Stimulated activated CD4-positive, alpha-beta T cell treated with anti-CD3 and anti-CD28 coated beads, Interleukin-1b, Interleukin-23, amount 100 ng/mL, for 48 hours (primary cell): ENCODE measurements at places on chromosomes 3 and 15.

GRCh38 chr3:187327845-187328244, 36.3 kb upstream of the MASP1 start:
- no peak for DNase-seq

DNA sequence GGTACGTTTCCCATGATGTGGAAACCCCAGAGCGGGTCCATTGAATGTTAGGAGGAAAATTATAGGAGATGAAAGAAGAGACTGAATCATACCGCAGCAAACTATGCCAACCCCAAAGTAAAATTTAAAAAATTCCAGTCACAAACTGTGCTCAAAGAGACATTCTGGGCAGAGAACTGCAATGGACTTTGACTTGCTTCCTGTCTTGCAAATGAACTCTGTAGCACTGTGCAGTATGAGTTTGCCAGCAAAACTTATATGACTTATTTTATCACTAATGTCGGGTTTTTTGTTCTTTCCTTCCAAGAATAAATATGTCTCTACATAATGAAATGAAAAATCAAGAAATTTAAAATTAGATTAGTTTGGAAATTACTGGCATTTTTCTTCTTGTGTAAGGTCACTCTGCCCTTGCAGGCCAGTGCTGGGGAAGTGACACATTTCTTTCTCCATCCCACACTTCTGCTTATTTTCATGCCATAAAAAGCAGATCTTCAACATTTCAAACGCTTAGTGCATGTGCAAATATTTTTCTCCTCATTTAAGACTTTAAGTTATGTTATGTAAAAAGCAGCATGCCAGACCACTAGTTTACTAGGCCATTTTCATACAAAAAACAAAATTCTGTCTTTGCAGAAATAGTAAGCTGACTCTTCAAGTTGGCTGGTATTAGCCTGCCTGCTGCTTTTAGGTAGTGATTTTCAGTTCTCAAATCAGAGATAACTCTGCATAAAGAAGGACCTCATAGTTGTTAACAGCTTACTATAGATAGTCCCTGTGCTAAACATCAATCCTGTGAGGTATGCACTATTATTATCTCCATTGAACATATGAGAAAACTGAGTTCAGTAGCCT, 32.2 kb upstream of the SSR3 start:
- no peak for DNase-seq

GRCh38 chr15:37008205-37008604, 92.1 kb downstream of the MEIS2 start:
- no peak for DNase-seq

- DNase-seq: peak; percentile 42
Measured at GRCh38 chr3:33096093-33096868, 665 bp downstream of the GLB1 start.

GRCh38 chr3:7682822-7683229, 818.8 kb upstream of the LMCD1 start:
- no peak for DNase-seq

DNA sequence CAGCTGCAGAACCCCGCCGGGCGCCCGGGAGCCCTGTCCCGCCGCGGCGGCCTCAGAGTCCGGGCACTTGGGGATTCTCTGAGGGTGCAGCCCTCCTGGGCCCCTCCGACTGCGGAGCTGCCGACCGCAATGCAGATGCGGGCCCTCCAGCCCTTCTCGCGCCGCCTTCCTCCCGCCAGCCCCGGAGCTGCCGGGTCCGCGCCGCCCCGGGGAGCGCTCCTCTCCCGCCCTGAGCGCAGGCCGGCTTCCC, 320 bp upstream of the ACAN start:
- no peak for DNase-seq

- DNase-seq: no peak
Measured at GRCh38 chr3:9780458-9780812, 10.7 kb upstream of the CAMK1 start.

DNA sequence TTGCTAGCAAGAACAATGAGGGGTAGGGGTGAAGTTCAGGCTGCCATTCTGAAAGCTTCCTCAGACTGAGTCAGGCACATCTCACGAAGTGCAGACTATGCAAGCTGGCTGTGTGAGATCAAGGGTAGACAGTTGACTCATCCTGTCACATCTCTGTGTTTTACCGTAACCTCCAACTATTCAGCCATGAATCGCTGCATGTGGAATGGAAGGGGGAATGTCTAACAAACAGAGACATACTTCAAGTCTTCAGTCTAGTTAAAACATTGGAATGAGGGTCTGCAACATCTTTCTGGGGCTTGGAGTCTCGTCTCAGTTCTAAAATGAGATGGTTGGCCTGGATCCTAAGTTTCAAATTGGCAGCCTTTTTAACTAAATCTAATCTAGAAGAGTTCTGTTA, 25.9 kb downstream of the AGTR1 start:
- DNase-seq: no peak

DNA sequence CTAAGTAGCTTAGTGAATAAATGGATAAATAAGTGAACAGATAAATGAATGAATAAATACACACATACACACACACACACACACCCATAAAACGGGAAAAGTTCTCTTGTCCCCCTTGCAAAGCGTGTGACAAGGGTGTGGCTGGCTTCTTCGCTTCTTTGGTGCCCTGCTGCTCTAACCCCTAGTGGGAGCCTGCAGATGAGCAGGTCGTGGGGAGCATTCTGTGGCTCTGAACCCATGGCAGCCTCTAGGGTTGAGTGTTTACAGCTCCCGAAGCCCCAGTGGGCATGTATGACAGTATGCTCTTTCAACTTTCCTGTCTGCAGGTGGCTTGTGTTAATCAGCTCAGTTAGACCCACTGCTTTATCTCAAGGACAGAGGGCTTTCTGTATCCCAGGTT, 582.3 kb downstream of the EDEM1 start:
- no peak for DNase-seq

DNA sequence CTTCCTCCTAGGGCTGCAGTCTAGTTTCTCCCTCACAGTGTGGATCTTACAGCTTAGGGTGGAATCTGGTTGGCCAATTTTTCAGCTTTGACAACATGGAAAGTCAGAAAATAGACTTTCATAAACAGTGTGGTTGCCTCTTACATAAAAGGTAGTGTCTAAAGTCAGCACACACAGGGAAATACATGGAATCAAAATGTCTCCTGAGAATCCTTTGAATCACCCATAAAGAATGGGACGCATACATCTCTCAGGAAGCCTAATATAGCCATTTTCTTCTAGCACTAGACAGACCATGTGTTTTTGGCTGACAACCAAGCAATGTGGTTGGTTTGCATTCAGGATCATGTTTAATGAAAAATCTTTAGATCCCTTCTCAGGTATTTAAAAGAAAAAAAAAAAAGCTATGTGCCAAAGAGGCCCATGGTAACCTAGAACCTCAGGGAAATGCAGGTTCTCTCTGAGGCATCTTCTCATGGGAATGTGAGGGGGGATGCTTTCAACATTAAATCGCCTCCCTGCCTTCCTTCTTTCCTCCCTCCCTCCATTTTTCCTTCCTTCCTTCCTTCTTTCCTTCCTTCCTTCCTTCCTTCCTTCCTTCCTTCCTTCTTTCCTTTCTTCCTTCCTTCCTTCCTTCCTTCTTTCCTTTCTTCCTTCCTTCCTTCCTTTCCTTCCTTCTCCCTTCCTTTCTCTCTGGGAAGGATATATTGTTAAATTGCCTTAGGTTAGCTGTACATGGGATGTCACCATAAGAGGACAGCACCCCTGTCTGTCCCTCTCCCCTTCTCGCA, 34.3 kb upstream of the ZBTB38 start:
- no peak for DNase-seq

GRCh38 chr3:58353722-58354553, 21.2 kb downstream of the PXK start:
- DNase-seq: no peak

- no peak for DNase-seq
Measured at GRCh38 chr3:122754929-122755328, 38.7 kb downstream of the HSPBAP1 start.

GRCh38 chr3:81789691-81790090, 28.2 kb upstream of the GBE1 start:
- no peak for DNase-seq

DNA sequence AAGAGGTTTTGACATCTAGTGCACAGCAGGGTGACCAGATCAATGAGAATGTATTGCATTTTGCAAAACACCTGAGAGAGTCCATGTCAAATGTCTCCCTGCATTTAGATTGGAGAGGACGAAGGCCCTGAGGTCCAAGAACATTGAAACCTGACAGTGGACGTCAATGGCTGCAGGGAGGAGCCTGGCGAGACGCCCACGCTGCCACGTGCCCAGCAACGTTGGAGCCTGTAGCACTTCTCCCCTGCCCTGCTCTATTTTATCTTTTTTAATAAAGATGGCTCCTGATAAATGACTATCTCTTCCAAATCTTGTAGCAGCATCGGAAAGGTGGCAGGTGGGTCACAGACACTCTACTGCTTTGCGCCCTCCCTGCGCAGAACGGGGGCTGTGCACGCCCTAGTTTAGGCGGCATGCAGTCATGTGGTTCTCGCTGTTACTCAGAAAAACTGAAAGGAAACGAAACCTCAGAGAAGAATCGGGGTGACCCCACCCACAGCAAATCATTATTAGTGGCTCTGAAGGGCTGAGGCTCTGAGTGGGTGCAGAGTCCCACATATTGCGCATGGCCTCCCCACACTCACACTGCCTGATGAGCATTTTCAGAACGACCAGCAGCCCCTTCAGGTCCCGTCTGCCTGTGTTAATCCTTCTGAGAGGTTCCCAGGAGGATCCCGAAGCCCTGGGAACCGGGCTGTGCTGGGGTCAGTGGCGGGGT, 62.5 kb upstream of the TAMM41 start:
- DNase-seq: no peak

- DNase-seq: no peak
Measured at GRCh38 chr15:62903437-62903836, 139.1 kb upstream of the TPM1 start.

DNA sequence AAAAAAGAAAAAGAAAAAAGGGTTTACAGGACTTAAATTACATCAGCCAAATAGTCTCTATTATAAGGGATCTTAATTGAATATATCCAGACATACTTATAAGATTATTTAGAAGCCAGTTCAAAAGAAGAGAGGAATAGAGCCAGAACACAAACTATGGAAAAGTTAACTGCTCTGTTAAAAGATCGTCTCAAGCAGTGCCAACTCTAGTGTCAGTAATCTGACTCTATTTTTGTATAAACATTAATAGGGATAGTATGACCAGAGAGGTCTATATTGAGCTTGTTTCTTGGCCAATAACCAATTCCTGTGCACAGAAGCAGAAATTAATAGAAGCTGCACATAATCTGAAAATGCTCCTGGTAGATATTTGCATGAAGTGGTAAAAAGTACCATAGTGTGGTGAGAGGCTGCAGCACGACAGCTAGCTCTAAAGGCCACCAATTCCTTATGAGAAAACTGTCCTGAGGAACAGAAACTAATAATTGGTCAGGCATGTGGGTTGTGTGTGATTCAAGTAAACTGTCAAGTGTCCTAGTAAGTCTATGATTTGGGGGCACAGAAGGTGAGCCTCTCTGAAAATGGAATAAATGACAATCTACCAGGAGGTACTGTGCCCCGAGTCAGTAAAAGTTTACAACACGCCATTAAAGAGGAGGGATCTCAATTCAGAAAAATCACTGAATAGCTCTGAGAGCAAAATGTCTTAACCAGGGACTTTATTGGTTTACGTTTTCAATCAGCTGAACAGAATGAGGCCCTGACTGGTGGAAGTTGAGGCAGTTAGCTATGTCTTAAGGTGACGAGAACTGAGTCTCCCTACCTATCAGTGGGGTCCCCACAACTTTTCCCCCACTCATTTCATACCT, 51.5 kb upstream of the NANOGP8 start:
- DNase-seq: no peak

GRCh38 chr3:191331388-191331787, 1.1 kb upstream of the UTS2B start:
- DNase-seq: no peak

- DNase-seq: no peak
Measured at GRCh38 chr3:133014325-133014724, 23.9 kb upstream of the TMEM108 start.

DNA sequence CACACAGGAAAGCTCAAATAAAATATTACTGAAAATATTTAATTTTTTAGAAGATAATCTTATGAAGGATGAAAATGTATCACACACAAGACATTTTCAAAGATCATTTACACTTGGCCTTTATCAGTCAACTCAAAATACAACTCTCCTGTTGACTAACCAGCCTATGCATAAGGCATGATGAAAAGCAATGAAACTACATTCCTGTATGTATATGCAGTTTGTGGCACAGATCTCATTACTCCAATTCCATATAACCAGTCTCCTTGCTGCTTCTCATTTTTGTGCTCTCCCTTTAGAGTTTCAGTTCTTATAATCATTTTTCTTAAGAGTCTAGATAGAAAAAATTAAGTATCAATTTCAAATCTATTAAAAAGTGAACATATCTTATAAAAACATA, 25.8 kb downstream of the AQR start:
- no peak for DNase-seq

DNA sequence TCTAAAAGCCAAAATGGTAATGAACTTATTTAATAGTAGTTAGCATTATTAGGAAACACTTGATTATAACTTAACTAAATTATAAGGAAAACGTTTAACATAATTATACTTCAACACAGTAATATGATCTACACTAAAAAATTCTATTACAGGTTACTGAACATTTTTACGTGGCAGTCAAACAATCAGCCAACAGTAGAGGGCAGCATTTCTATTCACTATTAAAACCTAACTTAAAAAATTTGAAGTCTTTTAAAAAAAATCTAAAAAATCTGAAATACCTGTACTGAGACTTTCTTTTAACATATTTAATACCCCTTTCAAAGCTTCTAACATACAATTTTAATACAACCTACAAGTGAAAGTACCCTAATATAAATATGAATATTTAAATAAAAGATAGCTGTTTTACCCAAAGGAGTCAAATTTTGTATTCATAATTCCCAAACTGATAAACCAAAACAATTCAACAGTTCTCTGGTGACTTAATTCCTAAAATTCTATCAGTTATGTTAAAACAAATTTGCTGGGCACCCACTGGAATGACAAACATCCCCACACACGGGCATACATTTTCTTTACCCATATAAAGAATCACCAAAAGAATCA, 41.5 kb downstream of the DLG1 start:
- no peak for DNase-seq

DNA sequence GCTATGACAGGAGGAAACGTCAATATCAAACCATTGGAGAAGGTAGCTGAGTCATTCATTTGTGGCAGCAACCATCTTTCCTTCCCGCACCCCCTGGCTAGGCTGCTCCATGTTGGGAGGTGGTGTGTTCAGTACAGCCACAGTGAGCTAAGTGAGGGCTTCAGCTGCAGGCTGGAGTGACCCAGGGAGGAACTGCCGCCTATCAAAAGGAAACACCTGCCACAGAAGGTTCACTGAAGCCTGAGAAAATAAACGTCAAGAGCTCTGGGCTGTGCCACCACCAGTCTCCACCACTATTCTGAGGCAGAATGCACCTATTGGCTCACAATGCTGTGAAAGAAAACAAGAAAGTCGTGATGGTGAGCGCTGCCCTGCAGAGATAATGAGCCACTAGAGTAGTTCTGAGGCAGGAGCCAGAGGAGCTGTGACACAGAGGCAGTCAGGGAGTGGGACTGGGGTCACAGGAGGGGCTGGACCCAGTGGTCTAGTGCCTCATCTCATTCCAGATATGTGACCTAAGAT, 34.8 kb upstream of the CD47 start:
- peak; percentile 60 for DNase-seq
